ENCODE measurements at places on chromosomes 5 and 9.

- no peak for DNase-seq
These were observed 13.6 kb upstream of the GARNL3 start for GRCh38 chr9:127250896-127251391.

DNA sequence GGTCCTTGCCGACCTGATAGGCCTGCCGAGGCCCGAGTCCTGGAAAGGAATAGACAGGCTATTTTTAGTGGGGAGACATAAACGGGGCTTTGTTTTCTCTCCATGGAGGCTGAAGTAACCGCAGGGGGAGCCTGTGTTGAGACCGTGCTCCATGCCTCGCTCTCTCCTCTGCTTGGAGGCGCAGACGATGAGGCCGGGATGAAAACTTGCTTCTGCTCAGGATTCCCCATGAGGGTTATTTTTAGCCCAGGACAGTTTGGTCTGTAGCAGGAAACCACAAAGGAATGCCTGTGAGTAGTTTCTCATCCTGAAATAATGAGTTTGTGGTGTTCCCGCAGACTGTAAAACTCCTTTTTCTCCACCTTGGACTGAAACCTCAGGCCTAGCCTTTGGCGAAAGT lies 81.9 kb upstream of the RARS1 start:
- DNase-seq, result no peak

GRCh38 chr9:72394066-72394465 lies 29.1 kb upstream of the ZFAND5 start:
- DNase-seq, result no peak

DNA sequence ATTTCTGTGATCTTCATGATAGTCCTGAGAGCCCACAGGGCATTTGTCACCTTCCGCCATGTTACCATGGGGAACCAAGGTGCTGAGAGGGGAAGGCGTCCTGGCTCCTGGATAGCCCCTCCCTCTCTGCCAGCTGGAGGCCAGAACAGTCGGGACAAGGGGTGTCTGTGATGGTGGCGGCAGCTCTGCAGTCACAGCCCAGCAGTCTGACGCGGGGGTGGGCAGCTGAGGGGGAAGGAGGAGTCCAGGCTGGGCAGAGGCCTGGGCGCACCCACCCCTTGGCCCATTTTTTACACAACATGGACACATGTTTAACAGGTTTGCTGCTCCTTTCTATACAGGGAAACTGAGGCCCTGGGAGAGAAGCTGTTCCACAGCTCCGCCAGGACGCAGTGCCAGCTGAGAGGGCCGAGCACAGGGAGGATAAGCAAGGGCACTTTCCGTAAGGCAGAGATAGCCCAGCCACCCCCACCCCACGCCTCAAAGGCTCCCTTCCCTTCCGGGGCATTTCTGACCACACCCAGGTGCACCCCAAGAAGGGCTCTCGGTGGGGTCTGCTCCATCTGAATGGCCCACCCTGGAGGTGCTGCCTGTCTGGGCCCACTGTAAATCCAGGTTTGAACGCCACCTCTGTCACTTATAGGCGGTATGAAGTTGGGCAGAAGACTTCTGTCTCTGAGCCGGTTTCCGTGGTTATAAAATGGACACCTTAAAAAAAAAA lies 17.1 kb downstream of the LRRC8A start:
- no peak for DNase-seq

DNA sequence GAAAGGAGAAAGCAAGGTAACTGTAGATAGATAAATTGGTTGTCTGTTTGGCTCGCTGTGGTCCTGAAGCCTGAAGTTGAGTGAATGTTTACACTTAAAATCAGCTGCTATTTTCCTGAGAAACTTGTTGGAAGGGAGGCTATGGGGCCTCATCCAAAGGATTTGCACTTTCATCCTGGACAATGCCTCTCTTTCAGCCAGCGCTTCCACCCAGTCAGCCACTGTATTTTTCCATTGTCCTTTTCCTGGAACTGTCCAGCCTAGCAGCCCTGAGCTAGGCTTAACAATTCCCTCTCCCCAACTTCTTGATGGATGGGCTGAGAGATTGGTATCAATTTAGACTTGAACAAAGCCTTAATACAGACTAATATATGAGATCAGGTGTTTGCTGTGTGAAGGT lies 429.2 kb downstream of the DMAC1 start:
- no peak for DNase-seq

GRCh38 chr9:4499917-4500316 lies 9.6 kb downstream of the SLC1A1 start:
- no peak for DNase-seq

DNA sequence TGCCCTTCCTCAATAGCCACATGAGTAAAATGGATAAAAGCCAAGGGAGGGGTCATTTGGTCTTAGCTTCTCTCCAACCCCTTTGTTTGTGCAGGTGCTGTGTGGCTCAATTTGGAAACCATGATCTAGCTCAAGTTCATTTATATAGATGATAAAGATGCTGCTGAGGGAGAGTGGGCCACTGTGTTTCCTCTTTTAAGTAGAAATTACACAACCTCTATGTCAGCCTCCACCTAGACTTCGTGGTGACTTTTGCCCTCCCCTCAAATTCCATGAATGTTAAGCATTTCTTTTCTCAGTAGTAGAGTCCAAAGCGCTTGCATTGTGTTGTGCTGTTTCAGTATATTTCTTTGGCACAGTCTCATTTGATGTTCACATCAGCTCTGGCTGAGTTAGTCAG lies 241.4 kb downstream of the ARHGAP26 start:
- no peak for DNase-seq

- no peak for DNase-seq
These were observed 275.6 kb downstream of the SH3GL2 start for GRCh38 chr9:17854487-17854886.

GRCh38 chr5:150302301-150303069 lies at the start of gene ARSI:
TSS of gene ARSI (minus strand) at chr5:150302905. CDS start at chr5:150302373, 532 bp downstream.
- DNase-seq, result no peak

GRCh38 chr5:90606539-90606938 lies 47.9 kb downstream of the ADGRV1 start:
- DNase-seq, result no peak

DNA sequence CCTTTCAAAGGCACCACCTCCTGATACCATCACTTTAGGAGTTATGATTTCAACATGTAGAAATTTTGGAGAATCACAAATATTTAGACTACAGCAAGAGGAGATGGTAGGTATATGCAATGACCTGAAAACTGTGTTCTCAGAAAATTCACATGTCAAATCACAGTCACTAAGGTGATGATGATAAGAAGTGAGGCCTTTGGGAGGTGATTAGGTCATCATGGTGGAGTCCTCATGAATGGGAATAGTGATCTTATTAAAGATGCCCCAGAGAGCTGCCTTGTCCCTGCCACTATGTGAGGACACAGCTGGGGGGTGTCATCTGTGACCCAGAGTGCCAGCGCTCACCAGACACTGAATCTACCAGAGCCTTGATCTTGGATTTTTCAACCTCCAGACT lies 513.5 kb upstream of the TUSC1 start:
- no peak for DNase-seq

- DNase-seq, result no peak
These were observed 10.3 kb upstream of the ABL1 start for GRCh38 chr9:130824643-130825350.

- no peak for DNase-seq
These were observed 5.7 kb downstream of the C9orf43 start for GRCh38 chr9:113416149-113416721.

DNA sequence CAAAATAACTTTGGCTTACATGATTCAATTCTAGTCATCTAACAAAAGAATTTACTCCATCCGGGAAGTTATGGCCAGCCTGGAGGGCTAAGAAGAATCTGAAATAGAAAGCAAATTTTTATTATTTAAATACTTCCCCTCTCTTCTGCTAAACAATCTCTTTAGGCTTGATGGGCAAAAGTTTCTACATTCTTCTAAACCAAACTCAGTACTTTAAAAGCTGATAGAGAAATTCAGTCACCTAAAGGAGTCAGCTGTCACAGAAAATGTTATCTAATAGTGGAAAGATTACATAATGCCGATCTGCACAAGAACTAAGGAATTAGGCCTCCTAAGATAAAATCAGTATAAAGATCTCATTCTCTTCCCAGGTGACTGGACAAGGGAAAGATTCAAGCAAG lies 32.4 kb downstream of the GNAQ start:
- no peak for DNase-seq

Measured in stimulated activated CD4-positive, alpha-beta T cell treated with anti-CD3 and anti-CD28 coated beads, Interleukin-1b, Interleukin-23, amount 100 ng/mL, for 1 hour (primary cell).